ENCODE measurements at places on chromosomes 5 and 9.
A peak's percentile ranks its signal among the peaks of the same experiment; 100 is the strongest.

DNA sequence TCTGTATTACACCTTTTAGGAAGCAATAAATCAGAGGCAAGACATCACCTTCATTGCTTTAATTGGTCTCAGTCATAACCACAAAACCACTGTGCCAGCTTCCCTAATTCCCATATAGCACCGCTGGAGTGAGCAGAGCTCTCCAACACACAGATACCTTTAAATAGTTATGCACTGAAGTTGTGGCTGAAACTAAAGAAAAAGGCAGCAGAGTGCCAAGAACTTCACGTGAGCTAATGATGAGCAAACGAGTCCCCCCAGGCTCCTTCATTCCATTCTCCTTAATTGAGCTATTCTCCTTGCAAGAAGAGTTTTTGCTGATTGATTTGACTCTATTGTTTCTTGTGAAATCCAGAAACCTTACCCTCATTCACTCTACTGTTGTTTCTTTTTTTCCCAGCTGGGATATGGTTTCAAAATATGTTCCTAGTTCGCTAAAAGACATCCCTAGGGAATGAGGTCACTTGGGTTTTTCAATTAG lies 501.5 kb downstream of the SPATA31D1 start:
- DNase-seq = no peak

- DNase-seq = no peak
Measured at GRCh38 chr9:111851553-111851952, 45.1 kb upstream of the UGCG start.

- no peak for DNase-seq
Measured at GRCh38 chr5:14467251-14467650, 114.3 kb upstream of the OTULINL start.

GRCh38 chr5:93088592-93089389 lies 492.2 kb downstream of the NR2F1-AS1 start:
- DNase-seq = peak; percentile 35

DNA sequence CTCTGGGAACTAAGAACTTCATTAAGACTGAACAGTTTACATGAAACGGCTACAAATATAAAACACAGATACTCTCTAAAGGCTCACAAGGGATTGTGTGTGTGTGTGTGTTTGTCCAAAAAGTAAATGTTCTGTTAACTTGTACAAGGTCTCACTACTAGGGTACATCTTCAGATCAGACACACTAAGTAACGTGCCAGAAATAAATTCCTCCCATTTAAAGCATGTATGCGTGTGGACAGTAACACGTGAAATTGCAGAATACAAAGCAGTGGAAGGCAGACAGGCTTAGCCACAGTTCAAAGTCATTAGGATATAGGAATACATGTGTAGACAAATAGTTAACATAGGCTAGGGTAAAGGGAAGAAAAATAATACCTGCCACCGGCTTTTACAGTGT lies 1.8 kb downstream of the BNC2 start:
- DNase-seq = no peak

- no peak for DNase-seq
Measured at GRCh38 chr5:150278916-150279315, 10.7 kb downstream of the CAMK2A start.

DNA sequence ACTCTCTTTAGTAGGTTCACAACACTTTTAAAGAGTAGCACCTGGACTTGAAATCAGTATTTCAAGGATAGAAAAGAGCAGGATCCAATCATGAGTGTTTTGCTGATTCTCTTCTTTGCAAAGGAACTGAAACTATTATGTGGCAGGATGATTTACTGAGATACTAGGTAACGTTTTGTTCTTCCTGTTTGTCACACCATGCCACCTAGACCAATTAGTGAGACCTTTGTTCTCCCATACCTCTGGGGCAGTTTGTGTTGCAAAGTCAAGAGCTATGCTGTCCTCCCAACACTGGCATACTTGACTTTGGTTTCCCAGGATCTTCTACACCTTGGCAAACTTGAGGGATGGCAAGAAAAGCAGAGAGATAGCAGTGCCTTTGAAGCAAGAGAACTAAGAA lies 43.4 kb downstream of the PPP1R2B start:
- no peak for DNase-seq

- DNase-seq = no peak
Measured at GRCh38 chr5:78925129-78925876, 59.8 kb downstream of the ARSB start.

DNA sequence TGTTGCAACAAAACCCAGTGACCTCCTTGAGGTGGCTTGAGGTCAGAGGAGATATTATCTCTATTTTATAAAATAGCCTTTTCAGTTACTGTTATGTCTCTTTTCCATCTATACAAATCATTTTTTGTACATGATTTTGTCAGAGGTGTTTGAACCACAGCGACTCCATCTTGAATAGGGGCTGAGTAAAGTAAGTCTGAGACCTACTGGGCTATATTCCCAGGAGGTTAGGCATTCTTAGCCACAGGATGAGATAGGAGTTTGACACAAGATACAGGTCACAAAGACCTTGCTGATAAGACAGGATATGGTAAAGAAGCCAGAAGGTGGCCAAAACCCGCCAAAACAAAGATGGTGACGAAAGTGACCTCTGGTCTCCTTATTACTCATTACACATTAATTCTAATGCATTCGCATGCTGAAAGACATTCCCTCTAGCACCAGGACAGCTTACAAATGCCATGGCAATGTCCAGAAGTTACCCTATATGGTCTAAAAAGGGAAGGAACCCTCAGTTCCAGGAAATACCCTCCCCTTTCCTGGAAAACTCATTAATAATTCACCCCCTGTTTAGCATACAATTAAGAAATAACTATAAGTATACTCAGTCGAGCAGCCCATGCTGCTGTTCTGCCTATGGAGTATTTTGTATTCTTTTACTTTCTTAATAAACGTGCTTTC lies 283.9 kb upstream of the ISL1 start:
- DNase-seq = no peak

- DNase-seq = no peak
Measured at GRCh38 chr5:177550122-177550521, 4.2 kb downstream of the FAM193B start.

DNA sequence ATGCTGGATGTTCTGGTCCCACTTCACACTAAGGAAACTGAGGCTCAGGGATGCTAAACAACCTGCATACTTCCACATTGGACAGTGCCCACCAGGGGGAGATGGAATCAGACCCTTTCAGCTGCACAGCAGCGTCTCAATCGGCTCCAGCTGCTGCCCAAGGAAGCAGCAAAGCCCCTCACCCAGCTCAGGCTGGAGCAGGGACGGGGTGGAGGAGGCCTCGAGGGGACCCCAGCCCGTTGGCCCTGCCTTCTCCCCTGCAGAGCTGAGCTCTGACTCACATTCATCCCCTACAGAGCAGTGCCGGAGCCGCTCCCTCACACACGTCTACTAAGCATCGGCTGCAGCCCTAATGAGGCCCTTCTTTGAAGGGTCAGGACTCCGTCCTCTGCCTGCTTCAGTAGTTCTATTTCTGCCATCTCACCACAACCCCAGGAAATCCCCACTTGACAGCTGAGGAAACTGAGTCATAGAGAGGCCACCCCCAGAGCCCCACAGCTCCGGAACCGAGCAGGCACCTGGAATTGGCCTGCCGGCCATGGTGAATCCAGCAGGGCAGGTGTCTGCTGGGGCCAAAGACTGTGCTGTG lies 21.5 kb upstream of the SUSD3 start:
- no peak for DNase-seq

GRCh38 chr5:72280581-72281069 lies 39.4 kb downstream of the MRPS27 start:
- DNase-seq = peak; percentile 80

DNA sequence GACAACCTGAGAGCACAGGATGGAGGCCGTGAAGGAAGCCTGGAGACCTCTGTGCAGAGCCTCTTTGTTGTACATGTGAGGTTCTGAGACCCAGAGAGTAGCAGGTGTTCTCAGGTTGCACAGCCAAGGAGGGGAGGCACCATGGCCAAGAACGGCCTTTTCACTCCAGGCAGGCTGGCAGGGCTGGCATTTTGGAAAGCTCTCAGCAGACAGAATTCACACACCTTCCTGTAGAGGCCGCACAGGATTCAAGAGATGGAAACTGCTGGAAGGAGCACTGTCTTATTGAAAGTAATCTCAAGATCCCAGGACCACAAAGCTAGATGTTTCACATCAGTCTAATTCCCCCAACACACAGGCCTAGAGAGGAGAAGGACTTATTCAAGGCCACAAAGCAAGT lies 52.8 kb upstream of the XPA start:
- DNase-seq = no peak

GRCh38 chr9:128937310-128938165 lies 9.9 kb downstream of the DOLK start:
- no peak for DNase-seq

DNA sequence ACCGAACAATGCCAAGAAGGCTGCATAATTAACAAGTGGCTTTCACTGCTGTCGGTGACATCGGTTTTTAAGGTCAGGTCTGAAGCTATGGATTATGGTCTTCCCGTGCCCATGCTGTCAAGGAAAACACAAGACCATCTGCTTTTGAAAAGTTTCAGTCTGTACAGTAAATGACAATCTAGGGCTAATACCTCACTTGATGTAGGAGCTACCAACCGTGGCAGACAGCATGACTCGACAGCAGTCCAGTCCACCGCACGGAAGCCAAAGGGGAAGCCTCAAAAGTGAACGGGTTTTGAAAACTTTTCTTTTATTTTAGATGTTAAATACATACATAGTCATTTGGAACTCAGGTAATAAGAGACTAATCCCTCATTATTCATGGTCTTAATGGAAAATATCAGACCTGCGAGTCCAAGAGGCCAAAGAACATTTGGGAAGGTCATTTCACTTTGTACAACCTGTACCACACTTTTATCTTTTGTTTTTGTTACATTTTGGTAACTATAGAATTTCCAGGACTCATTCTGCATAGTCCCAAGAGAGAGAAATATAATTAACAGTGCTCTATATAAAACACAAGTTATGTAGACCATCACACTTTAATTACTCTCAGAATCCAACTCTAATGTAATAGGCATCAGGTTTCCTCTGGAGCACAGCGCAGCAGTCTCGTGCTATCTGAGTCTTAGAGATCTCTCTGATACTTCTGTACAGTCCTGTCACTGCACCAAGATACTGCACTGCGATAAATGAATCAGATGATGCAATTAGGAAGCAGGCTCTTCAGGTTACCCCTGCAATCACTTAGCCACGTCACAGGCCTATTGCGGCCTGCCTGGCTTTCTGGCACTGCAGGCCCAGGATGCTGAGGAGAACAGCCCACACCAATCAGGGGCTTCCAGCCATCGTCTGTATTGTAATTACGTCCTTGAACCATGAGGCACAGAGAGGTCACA lies 184.9 kb downstream of the FANCC start:
- no peak for DNase-seq

GRCh38 chr9:114836769-114837168 lies 30.9 kb upstream of the TNFSF15 start:
- no peak for DNase-seq
